ENCODE measurements at places on chromosomes 5 and 9.

DNA sequence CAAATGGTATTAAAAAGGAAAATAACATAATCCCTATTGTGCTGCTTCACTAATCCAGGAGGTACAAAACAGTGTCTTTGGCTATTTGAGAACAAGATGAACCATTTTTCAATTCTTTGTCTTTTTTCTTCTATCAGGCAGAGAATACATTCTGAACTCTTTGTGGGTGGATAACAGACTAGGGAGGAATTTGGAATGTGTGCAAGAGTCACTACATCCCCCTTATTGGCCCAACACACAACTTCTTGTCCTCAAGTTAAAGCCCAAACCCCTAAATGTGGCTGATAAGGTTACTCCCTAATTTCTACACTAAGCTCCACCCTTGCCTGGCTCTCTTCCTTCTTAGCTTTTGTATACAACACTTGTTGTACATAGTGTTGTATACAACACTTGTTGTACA lies 342.7 kb upstream of the RFX3 start:
- DNase-seq: no peak

DNA sequence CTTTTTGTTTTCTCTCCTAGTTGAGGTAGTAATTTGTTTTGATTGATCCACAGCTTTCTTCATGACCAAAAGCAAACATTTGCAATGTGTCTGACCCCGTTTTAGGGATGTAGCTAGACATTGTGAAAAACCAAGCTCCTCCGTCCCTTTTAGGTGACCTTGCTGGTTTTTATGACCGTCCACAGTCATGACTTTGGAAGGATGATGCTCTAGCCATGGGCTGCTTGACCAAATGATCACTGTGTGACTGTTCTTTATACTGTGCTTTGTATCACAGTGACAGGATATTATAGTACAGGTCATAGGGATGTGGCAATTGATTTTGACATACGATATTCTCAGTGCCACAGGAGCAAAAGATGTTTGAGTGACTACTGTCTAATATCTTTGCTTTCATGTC lies 54.4 kb downstream of the KCNN2 start:
- DNase-seq: no peak

DNA sequence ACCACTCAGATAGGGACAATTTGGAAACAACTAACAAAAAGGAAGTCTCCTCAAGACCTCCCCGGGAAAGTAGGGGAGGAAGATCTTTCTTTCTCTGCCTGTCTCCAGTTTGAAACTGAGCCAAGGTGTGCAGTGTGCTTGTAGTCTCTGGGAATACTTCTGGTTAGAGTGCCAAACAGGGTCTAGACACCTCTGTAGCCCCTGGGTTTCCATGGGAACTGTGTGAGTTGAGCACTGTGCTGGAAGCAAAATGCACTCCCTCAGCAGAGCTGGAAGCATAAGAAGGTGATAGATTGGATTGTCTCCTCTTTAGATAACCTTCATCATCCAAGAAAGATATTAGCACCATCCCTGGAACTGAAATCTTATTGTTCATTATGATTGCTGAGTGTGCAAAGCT lies 129.2 kb upstream of the TNPO1 start:
- DNase-seq: no peak

GRCh38 chr5:130333089-130333488 lies 428.8 kb downstream of the CHSY3 start:
- no peak for DNase-seq

GRCh38 chr9:83299094-83299493 lies 236.2 kb upstream of the RASEF start:
- no peak for DNase-seq

DNA sequence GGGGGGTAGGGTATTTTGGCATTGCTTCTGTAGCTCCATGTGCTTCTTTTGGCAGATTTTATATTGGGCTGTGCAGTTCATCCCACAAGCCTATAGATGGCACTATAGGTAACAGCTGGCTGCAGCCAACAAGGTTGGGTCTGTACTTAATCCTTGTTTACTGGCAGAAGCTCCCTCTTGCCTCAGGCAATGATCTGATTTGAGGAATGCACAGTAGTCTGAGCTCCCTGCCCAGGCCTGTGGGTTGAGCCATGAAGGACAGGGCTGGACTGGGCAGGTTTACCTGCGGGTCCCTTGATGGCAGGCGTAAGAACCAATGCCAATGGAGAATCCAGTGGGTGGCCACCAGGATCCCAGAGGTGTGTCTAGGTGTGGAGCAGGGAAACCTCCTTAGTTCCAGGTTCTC lies 11.7 kb upstream of the OR1J2 start:
- peak; percentile 45 for DNase-seq

DNA sequence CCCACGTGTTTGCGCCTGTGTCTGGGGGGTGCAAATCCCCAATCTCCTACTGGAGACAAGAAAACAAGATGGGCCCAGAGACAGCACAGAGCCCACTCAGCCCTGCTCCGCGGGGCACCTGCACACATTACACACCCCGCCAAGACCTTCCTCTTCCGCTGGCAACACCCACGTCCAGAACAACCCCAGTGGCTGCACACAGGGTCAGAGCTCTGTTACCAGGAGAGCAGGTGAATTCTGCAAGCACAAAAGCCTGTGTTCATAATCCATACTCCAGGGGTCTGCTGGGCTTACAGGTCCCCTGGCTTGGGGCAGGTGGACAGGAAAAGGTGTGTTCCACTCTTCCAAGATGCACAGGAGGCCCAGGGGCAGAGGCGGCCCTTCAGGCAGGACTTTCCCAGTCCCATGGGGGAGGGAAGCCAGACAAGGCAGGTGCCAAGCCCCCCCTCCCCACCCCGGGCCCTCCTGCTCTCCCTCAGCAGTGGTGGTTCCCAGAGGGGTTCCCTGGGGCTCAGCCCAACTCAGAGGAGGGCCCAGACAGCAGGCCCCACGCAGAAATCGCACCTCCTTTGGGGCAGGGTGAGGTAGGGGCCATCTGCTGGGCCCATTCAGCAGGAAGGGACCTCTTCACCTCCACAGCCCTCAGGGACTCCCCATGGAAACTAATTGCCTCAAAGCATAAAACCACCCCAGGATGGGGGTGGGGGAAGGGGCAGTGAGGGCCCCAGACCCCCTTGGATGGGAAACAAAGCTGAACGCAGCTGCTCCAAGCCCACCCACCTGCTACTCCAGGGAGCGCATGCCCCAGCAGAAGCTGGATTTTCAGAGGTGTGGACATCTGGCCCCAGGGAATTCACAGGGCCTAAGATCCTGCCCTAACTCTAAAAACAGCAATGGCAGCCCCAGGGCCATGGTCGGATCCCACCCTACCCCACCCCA lies 105.3 kb downstream of the VAV2 start:
- no peak for DNase-seq

- no peak for DNase-seq
These were observed 84.9 kb downstream of the GDNF start for GRCh38 chr5:37754976-37755375.

DNA sequence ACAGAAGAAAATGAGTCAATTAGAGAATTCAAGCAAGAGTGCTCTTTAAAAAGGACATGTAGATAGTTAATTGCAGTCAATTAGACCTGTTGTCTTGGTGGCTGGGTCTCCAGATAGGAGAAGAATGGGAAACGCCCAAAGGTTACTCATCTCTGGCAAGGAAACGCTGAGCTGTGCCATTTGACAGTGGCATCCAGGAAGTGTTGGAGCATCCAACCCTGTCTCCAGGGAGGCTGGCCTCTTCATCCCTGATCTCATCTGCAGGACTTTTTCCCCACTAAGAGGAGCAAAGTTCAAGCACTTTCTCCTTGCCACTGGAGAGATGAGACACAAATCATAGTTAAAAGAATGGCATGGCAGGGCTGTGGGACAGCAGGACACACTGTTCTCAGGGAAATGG lies 111.7 kb upstream of the MSX2 start:
- no peak for DNase-seq

DNA sequence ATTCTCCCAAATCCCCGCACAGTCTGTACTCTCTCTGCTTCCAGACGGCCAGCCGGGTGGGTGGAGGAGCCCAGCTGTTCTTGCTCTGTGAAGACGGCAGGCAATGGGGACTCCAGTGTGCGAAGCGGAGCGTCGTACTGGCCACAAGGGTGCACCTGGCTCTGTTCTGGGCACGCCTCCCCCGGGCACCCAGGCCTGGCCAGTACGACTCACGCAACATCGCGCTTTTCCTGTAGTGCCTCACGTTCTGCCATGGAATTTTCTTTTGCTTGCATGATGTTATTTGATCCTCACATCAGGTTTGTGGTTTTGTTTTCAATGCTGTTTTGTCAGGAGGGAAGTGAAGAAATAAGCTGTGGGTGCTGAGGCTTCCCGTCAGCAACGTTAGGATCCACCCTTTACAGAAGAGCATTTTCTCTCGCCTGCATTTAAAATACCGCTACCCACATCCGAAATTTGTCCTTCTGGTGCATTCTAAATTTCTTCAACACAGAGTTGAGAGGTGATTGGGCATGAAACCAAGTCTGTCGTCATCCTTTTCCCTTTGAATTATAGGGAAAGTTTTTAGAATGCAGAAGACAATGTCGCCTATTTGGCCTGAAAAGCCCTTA lies 311.7 kb downstream of the TRIM36 start:
- no peak for DNase-seq

DNA sequence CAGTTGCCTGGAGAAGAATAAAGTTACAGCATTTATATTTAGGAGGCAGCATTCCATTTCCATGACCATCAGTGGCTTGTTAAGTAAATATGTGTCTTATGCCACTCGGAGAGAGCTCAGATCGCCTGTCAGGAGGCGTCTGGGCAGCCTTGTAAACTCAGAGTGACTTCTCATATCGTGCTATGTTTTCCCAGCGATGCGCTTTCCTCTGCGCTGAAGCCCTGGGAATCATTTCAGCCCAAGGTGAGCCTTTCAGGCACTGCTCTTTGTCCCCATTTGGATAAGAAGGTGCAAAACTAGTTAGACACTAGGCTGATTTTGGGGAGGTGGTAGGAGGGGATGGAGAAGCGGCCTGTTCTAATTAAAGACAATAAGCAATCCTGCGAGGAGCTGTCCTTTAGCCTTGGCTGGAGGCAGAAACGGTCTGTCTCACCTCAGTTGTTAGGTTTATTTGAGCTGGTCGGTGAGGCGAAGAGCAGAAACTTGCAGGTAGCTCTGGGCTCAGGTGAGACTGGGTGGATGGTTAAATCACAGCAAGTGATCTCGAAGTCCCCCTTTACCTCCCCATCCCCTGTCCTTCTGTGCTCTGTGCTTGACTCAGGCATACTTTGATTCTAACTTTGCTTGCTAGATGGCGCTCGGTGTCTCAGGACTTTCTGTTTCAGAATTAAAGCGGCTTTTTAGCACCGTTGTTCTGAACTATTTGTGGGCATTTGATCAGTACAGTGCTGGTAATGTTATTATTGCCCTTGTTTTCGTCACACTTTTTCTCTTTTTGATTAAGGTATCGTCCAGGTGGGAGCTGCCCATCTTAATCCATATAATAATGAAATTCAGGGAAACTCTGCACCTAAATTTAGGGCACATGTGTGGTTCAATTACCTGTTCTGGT lies 24.6 kb downstream of the NR2F1 start:
- DNase-seq: peak; percentile 64

DNA sequence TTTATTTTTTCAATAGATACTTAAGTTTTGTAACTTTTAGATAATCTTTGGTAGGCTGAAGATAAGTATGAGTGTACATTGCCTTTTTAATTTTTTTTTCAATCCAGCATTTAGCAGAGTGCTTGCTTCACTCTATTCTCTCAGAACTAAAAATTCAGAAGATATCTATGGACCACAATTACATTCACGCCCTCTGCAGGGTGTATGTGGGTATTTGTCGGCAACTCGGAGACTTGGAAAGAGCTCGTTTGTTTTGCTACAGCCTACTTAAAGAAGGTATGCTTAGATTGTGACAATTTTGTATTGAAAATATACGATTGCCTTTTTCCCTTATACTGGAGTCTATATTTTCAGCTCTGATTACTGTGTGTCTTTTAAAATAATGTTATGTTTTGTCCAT lies 43.8 kb downstream of the ICE1 start:
- no peak for DNase-seq

- DNase-seq: no peak
These were observed 128.1 kb downstream of the FBXO38 start for GRCh38 chr5:148511810-148512347.

DNA sequence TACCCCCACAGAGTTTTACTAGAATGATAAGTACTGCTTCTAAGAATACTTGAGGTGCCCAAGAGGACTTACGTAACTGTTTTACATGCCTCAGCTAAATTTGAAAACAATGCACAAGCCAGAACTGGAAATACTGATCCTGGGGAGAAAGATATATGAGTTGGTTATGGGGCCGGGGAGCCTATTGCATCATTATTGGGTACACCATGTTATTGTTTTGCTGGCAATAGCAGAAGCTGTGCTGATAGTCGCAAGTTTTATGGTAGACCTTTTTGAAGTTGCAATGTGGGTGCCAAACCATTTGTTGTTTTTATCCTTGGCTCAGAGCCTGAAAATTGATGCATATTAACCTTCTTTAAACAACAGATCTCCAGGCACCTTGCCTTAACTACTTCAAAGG lies 108.4 kb upstream of the DHFR start:
- DNase-seq: no peak

GRCh38 chr9:84841931-84842330 lies 172.4 kb downstream of the NTRK2 start:
- no peak for DNase-seq

GRCh38 chr5:71907001-71907588 lies 188.0 kb downstream of the CARTPT start:
- no peak for DNase-seq

GRCh38 chr9:98312365-98312764 lies 56.9 kb upstream of the TBC1D2 start:
- no peak for DNase-seq

DNA sequence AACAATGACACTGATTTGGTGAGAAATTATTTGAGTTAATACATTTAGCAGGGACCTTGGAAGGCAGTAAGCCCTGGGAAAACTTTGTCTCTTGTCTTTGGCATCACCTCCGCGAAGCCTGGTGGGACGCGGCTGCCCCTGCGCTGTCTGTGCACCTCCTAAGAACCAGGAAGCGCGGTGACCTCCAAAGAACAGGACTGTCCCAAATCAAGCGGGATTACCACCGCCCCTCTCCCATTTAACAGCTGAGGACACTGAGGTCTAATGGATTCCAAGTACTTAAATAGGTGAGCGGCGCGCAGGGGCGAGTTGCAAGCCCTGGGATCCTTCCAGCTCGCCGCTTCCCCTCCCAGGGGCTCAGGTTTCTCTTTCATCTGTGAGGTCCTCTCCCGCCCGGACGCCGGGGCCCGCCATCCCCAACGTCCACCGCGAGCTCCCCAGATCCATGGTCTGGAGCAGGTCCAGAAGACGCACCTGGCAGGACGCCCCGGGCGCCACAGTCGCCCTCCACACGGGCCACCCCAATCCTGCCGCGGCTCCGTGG lies 432 bp downstream of the STARD4 start:
- no peak for DNase-seq

GRCh38 chr9:86955042-86955441 lies 7.7 kb upstream of the GAS1 start:
- no peak for DNase-seq

GRCh38 chr5:98568336-98568735 lies 205.1 kb upstream of the RGMB start:
- DNase-seq: no peak

GRCh38 chr9:122029898-122030297 lies 63.2 kb downstream of the TTLL11 start:
- DNase-seq: no peak

DNA sequence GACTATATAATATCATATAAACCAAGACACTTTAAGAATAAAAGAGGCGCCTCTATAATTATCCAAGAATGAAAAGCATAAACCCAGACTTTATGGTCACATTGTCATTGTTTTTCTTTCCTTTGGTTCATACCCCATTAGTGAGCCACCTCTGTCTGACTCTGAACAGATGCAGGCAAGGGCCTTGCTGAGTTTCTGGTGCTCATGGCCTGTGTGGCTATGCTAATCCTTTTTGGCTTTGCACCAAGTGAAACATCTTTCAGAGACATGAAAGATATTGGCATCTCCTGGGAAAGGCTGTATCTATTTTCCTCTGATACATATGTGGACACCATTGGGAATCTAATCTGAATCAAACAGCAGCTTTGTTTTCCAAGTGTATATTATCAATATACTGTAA lies 222.5 kb downstream of the CHSY3 start:
- DNase-seq: no peak
